ENCODE measurements at places on chromosomes 2 and 18.

- DNase-seq, result no peak
Measured at GRCh38 chr2:235618039-235618438, 124.2 kb downstream of the AGAP1 start.

DNA sequence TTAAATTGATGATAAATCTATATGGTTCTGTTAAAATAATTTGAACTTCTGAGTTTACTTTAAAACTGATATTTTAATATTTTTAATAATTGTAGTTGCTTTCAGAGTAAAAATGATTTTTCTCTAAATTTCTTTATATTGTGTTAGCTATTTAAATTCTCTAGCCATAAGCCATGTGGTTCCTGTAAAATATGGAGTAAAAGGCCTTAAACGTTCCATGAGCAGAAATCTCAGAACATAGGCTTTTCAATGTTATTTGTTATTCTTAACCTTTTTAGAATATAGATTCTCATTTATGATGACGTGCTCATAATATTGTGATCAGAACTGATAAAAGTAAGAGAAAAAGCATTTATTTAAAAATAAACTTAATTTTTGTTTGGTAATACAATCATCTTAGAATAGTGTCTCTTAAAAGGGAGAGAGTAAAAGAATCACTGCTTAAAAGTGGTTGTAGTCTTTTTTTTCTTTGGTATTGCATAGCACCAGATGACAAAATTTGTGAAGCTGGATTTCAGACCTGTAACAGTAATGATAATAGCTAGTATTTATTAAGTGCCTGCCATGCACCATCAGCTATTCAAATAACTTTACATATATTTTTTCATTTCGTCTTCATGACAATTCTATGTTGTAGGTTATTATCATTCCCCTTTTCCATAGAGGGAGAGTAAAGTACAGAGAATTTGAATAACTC lies 2.7 kb downstream of the BMPR2 start:
- no peak for DNase-seq

- no peak for DNase-seq
Measured at GRCh38 chr2:44130441-44130840, 38.2 kb upstream of the PPM1B start.

- no peak for DNase-seq
Measured at GRCh38 chr2:172095905-172096625, 6.6 kb downstream of the DLX2 start.

- peak; percentile 18 for DNase-seq
Measured at GRCh38 chr18:22167471-22168241, 1.7 kb upstream of the GATA6 start.

DNA sequence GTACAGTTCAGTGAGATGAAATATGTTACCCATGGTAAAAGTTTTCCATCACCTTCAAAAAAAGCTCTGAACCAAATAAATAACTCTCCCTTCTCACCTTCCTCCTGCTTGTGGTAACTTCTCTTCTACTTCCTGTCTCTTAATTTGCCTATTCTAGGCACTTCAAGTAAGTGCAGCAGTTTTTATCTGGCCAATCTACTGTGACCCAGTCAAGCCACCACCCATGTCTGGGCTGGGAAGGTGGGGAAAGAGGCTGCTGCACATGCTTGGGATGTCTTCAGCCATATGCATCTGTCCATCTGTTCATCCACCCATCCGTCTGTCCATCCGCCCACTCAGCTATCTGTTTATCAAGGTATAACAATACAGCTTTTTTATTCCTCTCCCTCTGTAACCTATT lies 31.6 kb downstream of the ZNF532 start:
- no peak for DNase-seq

GRCh38 chr2:176128982-176129796 lies at the start of gene HOXD8:
TSS of gene HOXD8 (plus strand) at chr2:176129705. CDS start at chr2:176130367, 662 bp downstream.
- no peak for DNase-seq

GRCh38 chr2:7987992-7988391 lies 693.9 kb upstream of the ID2 start:
- no peak for DNase-seq

GRCh38 chr2:48860380-48860779 lies 104.9 kb upstream of the LHCGR start:
- no peak for DNase-seq

GRCh38 chr2:241540401-241540770 lies 18.2 kb upstream of the BOK start:
- peak; percentile 29 for DNase-seq

GRCh38 chr18:52694804-52695203 lies 354.8 kb downstream of the DCC start:
- no peak for DNase-seq

GRCh38 chr2:241802421-241803318 lies 6.3 kb upstream of the NEU4 start:
- no peak for DNase-seq

- DNase-seq, result no peak
Measured at GRCh38 chr2:149143734-149144133, 105.2 kb downstream of the LYPD6B start.

- DNase-seq, result no peak
Measured at GRCh38 chr2:149996901-149997300, 409.3 kb upstream of the MMADHC start.

- DNase-seq, result no peak
Measured at GRCh38 chr18:33616556-33616955, 38.5 kb downstream of the ASXL3 start.

DNA sequence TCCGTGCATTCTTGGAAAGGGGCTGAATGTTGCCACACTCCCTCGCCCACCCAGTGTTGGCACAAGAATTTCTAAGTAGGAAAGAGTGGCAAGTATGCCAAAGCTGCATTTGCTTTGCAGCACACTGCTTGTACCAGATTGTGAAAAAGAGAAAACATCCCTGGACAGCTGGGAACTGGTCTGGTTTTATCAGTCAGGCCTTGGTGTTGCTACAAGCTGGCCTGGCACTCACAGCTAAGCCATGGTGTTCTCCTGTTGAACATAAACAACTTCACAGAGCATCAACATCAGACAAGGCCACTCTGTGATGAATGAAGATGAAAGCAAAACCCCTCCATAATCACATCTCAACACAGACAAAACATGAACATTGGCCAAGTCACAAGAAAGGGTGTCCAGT lies 4.2 kb upstream of the TRABD2A start:
- DNase-seq, result no peak

DNA sequence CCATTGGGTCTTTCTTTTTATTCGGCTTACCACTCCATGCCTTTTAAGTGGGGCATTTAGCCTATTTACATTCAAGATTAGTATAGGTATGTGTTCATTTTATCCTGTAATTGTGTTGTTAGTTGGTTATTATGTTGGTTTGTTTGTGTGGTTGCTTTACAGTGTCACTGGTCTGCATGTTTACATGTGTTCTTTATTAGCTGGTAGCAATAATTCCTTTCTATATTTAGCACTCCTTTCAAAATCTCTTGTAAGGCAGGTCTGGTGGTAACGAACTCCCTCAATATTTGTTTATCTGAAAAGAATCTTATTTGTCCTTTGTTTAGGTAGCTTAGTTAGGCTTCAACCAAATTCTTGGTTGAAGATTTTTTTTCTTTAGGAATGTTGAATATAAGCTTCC lies 68.7 kb upstream of the XDH start:
- DNase-seq, result no peak

- DNase-seq, result peak; percentile 90
Measured at GRCh38 chr2:84905181-84906107, at the start of gene TMSB10. TSS of gene TMSB10 (plus strand) at chr2:84905656.

DNA sequence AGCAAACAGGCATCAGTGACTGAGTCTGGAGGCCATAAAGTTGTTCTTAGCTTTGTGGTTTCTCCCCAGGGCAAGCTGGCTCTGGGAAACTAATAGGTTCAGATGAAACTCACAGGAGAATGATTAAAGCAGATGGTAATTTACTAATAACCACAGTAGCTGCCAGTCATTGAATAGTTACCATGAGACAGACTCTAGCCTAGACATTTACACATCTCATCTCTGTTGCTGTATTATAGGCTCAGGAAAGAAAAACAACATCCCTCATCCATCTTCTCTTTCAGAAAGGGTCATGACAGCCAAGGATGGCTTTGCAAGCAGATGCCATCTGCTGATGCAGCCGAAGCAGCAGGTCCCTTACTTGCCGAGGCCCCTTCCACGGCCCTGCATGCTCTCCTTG lies 314.0 kb upstream of the ID2 start:
- no peak for DNase-seq

DNA sequence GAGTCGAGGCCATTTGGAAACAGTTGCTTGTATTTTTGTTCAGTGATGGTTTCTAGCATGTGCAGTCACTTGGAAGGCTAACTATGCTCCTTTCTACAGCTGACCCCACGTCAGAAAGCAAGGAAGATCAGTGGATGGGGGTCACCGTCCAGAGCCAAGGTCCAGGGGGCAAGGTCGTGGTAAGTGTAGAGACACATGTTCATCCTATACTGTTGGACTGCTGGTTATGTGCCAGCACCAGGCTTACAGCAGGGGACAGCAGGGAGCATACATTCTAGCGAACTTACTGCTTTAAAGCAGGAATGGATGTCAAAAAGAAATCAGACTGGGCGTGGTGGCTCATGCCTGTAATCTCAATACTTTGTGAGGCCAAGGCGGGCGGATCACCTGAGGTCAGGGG lies 40.0 kb downstream of the ITGA6 start:
- no peak for DNase-seq

Data from RWPE1 (cell line).